ENCODE measurements at places on chromosomes 11 and 22. TPM values are rescaled to one million over a fixed set of nuclear protein-coding genes. Genes with fewer than 3 reads are reported as not detected.

DNA sequence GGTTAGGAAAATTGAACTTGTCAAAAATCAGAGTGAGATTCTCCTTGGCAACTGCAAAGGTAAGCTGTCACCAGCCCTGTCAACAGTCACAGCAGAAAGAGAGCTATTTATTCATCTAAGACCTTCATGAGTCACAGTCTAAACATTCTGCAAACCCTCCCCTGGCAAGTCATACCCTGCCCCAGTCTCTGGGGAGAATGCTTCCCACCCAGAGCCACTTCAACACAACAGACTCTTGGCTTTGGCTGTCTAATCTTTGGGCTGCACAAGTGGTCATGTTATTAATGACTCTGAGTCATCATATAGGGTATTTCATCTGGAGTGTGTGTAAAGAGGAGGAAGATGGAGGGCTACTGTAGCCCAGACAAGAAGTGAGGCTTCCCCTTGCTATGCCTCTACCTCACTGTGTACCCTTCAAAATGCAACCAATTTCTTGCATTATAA lies 153.4 kb downstream of the CCDC34 start:
- DNase-seq = peak; percentile 93

DNA sequence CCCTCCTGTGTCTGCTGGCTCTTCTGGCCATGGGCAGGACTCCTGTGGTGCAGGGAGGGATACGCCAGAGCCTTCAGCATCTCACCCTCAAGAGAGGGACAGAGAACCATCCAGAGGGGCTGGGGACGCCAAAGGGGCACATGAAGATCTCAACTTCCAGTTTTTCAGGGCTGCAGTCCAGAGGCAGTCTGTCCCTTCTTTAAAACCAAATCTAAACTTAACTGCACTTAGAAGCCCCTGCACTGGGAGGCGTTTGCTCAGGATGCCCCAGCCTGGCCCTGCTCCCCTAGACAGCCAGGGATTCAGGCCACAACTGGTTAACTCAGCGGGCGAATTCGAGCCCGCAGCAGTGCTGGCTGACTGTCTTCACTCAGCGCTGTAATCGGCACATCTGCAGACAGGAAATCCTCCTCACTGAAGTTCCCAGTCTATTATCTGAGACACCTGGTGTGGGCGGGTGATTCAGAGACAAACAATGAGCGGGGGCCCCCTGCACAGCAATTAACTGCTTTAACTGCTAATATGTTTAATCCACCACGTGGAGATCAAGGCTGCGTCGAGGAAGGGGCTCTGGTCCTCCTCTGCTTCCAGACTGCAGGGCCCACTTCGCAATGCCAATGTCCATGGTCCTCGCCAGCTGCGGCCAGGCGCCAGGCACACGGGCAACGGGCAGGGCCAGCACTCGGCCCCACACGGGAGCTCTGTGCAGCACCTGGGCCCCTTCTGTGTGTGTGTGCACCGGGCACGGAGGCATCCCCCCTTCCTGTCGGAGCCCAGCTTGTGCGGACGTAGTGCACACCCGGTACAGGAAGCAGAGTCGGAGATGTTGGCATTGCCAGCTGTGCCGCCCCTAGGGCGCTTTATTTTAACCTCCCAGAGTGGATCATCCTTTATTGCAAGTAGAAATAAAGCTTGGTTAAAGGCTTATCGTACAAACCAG lies 36.9 kb upstream of the GNB1L start:
- DNase-seq = peak; percentile 89

GRCh38 chr11:11004069-11004468 lies 146.2 kb upstream of the ZBED5 start:
- DNase-seq = no peak

DNA sequence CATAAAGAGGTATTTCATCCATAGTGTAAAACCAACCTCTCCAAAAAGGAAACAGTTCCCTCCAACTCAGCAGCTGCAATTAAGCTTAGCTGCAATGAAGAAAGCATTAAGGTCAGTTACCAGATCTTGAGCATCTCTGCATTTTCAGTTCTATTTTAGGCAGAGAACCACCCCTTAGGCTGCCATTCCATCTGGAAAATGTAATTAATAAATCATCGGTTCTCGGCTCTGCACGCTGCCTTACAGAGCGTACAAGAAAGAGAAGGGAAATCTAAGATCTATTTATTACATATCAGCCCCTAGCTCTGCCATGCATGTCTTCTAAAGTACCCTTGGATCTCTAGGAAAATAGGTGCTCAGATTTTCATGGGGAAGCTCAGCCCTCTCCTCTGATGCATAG lies 71.5 kb downstream of the RCN1 start:
- DNase-seq = no peak

DNA sequence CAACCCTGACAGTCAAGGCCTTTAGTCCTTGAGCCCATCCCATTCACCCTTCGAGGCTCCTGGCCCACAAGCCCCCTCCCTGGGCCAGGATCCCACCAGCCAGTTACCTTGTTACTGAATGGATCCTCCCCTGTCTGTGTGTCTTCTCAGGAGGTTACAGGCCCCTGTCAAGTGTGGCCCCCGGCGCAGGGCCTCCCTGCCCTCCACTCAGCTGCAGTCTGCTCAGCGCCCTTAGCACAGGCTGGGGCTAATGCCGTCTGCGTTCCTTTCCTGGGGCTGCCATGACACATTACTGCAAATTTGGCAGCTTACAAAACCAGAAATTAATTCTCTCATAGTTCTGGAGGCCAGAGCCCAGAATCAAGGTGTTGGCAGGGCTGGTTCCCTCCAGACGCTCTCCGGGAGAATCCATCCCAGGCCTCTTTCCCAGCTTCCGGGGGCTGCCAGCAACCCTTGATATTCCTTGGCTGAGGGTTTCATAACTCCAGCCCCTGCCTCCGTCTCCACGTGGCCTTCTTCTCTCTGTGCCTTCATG lies 9.4 kb upstream of the SYT12 start:
- no peak for DNase-seq

CASP5 gene
- not detected for total RNA-seq

DNA sequence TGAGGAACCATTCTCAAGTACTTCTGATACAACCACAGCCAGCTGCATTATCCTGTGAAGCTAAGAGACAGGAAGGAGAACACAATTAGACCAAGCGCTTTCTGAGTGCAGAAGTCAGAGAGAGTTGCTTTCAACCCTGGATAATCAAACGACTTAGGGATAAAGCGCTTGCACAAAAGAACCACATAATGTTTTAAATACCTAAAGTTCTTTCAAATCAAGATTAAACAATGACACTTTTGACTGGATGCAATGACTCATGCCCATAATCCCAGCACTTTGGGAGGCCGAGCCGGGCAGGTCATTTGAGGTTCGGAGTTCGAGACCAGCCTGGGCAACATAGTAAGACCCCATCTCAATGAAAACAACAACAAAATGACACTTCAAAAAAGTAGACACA lies 145.1 kb downstream of the SWAP70 start:
- DNase-seq = no peak

- DNase-seq = no peak
These were observed 1130.3 kb upstream of the CNTN5 start for GRCh38 chr11:97890466-97890865.

DNA sequence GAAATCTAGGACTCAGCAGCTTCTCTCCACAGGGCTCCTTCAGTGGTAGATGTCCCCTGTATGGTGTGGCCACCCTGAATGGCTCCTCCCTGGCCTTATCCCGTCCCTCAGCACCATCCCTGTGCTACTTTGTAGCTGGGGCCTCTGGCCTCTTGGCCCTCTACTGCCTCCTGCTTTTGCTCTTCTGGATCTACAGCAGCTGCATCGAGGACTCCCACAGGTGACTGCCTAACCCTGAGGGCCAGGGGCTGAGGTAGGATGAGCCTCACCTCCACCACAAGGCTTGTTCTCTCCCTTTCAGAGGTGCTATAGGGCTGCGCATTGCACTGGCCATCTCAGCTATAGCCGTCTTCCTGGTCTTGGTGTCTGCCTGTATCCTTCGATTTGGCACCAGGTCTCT lies 1.8 kb downstream of the TMEM179B start:
- no peak for DNase-seq

DNA sequence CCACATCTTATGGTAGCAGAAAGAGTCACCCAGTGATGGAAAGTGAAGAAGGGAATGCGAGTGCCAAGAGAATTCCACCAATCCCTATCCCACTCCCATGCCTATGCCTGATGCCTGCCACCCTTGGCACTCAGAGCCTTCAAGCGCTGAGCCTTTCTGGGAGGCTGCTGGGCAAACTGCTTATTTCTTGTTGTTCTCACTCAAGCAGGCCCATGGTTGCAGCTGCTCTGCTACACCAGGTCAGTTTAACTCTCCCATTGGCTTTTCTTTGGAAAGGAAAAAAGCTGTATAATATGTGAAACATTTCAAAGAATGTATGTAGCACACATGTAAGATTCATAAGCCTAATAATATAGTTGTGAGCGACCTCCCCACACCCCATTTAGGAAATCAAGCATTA lies 41.4 kb downstream of the DGCR2 start:
- DNase-seq = no peak

GRCh38 chr22:38569181-38569971 lies 607 bp downstream of the DMC1 start:
- DNase-seq = no peak

C22orf31 gene
- total RNA-seq = not detected

DNA sequence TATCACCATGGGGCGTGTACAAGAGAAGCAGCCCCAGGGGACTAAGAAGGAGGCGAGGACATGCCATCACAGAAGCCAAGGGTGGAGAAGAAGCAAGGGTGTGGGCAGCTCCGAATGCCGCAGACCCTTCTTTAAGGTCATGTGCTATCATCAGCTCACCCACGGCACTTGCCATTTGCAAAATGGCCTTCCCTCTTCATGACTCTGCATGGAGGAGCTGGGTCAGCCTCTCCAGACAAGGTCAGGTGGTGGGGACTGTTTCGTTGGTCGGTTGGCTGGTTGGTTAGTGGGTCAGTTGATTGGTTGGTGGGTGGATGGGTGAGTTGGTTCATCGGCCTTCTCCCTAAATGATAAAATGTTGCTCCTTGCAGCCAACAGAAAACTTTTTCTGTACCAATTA lies 622.5 kb downstream of the TBC1D22A start:
- DNase-seq = no peak

- peak; percentile 25 for DNase-seq
These were observed 131.8 kb upstream of the PARVA start for GRCh38 chr11:12245549-12246016.

SMTNL1 gene
- total RNA-seq = not detected

DNA sequence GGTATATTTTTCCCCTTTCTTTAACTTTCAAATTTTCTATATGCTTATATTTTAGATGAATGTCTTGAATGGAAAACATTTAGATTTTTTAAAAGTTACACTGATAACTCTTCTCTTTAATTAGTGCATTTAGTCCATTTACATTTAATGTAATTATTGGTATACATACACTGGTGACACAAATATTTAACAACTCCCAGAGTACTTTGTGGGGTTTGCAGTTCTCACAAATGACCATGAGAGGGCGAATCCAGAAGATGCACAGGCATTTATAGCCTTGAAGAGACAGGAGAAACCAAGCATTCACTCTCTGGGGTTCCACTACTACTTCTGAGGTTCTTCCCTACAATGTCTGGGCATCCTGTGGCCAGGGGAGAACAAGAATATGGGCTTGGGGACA lies 125.1 kb downstream of the TIMP3 start:
- DNase-seq = peak; percentile 34

CYB5R3 gene
- 44.1 TPM for total RNA-seq

- DNase-seq = no peak
These were observed 30.2 kb upstream of the FBXO3 start for GRCh38 chr11:33804471-33804870.

- no peak for DNase-seq
These were observed 552.1 kb upstream of the CHORDC1 start for GRCh38 chr11:90774727-90775566.

- no peak for DNase-seq
These were observed 9.4 kb downstream of the SLC5A12 start for GRCh38 chr11:26712497-26712896.

DNA sequence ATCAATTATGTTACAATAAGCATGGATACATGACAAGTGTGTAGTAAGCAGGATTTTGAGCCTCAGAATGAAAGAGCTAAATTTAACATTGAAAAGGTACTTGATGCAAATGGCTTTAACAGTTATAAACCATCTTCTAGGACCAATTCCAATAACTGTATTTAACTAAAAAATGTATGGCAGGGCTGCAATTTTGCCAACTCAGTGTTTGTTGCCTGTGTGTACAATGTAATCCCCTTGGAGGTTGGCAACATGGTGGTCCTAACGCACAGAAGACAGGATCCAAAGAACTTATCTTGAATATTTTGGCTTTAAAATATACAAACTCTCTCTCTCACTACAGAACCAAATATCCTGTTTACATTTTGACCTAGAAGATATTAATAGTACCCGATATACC lies 2314.1 kb downstream of the LRRC4C start:
- no peak for DNase-seq

GRCh38 chr11:78168539-78169477 lies 19.6 kb downstream of the KCTD21 start:
- DNase-seq = peak; percentile 88

TTC38 gene
- 74.2 TPM for total RNA-seq

APOL5 gene
- 0.18 TPM for total RNA-seq

DNA sequence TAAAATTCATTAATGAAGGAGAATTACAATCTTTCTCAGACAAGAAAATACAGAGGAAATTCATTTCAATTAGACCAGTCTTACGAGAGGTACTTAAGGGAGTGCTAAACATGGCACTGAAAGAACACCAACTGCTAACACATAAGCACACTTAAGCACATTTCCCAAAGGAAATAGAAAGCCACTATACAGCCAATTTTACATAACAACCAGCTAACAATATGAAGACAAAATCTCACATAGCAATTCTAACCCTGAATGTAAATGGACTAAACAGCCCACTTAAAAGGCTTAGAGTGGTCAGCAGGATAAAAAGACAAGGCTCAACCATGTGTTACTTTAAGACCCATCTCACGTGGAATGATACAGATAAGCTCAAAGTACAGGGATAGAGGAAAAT lies 339.5 kb upstream of the LUZP2 start:
- DNase-seq = no peak

GRCh38 chr22:47996446-47996857 lies 1234.0 kb downstream of the TBC1D22A start:
- DNase-seq = no peak

PHF21B gene
- total RNA-seq = not detected

- DNase-seq = peak; percentile 92
These were observed 59.2 kb downstream of the CACNG2 start for GRCh38 chr22:36644333-36644757.

GRCh38 chr11:94857337-94857736 lies 89.2 kb downstream of the AMOTL1 start:
- no peak for DNase-seq

- DNase-seq = no peak
These were observed 70.1 kb upstream of the PHOX2A start for GRCh38 chr11:72313912-72314598.

GRCh38 chr11:30314625-30315024 lies 8.3 kb upstream of the ARL14EP start:
- DNase-seq = peak; percentile 34

Data from IMR-90 (cell line).